ENCODE measurements at places on chromosomes 5 and 9. TPM values are rescaled to one million over a fixed set of nuclear protein-coding genes. Genes with fewer than 3 reads are reported as not detected.

DNA sequence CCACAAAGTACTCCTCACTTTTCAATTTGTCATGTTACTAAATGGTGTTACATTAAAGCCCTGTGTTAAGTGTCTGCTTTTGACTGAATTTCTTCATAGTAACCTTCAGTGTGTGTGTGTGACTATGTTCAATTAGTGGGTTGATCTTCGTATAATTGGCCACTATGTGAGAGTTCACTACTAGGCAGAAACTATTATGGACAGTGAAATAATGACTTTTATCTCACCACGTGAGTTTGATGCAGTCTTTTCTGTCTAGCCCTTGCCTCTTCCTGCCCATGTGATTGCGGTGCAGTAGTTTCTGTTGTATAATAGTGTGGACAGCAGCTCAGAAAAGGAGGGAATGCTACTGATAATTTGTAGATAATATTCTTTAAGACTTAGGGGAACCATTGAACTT, 1.8 kb upstream of the MAML1 start:
- DNase-seq, result no peak

DNA sequence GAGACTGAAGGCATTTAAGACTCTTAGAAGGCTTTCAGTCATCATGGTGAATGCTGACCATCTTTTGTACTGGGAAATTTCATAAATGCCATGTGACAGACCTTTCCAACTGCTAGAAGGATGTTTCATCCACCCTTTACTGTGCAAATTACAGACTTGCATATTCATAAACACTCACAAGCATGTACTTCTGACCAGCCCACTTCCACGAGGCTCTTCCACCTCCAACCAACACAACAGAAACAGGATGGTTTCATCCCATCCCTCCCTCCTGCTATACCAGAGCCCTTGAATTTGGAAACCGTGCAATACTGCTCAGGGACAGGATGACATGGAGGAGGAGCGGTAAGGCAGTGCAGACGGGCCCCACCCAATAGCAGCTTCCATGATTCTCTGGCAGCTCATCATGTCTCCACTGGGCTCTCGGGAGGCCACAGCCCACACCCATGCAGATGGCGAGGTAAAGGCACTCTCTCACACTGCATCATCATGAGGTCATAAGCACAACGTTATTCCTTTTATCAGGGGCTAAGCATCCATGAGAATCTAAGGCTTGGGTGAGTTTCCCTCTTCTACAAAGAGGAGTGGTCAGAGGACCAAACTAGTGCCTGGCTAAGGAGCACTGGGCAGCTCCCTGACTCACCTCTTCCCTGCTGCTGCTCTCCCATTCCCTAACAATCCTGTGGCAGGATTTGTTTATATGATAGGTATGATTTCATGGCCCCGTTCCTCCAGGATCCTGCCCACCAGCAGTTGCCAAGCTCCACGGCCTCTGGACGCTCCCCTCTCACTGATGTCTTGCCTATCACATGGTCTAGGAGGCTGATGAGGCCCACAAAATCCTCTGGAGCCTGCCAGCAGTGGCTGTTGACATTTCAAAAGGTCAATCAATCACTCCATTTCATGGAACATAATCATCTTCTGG, 94.4 kb upstream of the FSTL4 start:
- no peak for DNase-seq

GRCh38 chr9:27485158-27485557, 38.9 kb upstream of the IFNK start:
- DNase-seq, result no peak

NOXA1 gene
- total RNA-seq, result 0.30 TPM

GRCh38 chr9:21777701-21778100, 24.7 kb upstream of the MTAP start:
- DNase-seq, result no peak

- DNase-seq, result no peak
Observed at GRCh38 chr5:139301808-139302499, 8.4 kb downstream of the MATR3 start.

SH3RF2 gene
- 9.8 TPM for total RNA-seq

GRCh38 chr5:140108093-140109017, 5.6 kb upstream of the PURA start:
- DNase-seq, result no peak

OTULINL gene
- total RNA-seq, result 7.5 TPM

GRCh38 chr5:158758675-158759074, 341.0 kb downstream of the EBF1 start:
- DNase-seq, result peak; percentile 69

MOB3B gene
- 4.5 TPM for total RNA-seq

All from skin of body (tissue), 3 donors.